NT2/D1 (cell line): ENCODE measurements at places on chromosomes 16 and 17.

DNA sequence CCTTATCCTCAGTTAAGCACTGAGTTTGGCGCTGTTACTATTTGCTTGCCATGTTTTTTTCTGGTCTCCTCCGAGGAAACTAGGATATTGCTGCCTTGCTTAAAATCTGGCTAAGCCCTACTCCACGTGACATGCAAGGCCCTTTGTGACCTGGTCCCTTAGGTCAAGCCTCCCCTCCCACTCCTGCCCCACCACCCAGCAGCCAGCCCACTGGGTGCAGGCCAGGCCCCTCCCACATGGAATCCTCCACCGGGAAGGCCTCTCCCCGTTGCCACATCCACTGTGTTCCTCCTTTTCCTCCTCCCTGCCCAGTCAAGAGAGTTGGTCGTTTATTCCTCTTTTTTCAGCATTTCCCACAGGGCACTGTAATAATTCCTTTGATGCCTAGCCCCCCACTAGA is 16.2 kb downstream of the PSMD3 start:
- no peak for DNase-seq

DNA sequence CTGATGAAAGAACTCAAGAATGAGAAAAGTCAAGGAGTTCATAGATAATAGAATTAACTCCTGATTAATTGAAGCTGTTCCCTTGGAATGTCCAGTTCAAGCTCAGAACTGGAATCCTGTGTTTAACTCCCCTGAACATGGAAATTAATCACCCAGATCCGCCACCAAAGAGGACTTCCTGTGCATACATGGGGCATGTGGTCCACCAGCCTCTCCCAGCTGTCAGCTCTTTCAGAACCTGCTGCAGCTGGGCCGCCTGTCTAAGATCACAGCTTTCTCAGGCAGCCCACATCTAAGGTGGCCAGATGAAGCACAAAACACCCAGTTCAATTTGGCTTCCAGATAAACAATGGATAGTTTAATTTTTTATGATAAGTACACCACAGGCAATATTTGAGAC is 203.7 kb upstream of the COX10 start:
- no peak for DNase-seq

- DNase-seq: no peak
Measured at GRCh38 chr17:74156878-74157277, 46.6 kb upstream of the RPL38 start.

- DNase-seq: no peak
Measured at GRCh38 chr16:67013823-67014633, 14.9 kb upstream of the CBFB start.

DNA sequence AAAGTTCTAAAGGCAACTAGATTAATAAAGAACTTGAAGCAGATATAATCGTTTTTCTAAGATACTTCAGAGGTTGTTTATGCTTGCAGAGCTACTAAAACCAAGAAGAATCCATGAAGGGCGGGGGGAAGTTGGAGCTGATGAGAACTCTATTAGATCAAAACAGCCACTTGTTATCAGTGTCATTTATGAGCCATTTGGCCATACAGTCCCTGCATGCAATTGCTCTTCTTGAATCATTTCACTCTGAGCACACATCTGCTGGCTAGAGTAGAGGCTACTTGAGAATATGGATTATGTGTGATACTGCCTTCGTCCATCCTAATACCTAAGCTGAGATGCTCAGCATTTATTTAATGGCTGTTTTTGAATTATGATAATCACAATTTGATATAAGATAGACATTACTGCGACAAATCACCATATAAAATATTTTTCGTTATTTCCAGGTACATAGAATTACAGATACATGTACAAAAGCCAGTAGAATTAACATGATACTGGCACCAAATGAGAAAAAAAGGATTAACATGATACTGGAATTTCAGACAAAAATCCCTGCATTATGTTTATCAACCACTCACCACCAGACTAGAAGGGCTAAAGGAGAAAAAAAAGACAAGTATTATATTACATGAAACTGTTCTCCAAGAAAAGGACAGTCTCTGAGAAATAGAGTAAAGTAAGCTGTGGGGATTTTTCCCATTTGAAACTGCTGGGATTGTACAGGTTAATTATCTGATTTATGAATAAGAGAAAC is 64.5 kb downstream of the TEX2 start:
- no peak for DNase-seq

DNA sequence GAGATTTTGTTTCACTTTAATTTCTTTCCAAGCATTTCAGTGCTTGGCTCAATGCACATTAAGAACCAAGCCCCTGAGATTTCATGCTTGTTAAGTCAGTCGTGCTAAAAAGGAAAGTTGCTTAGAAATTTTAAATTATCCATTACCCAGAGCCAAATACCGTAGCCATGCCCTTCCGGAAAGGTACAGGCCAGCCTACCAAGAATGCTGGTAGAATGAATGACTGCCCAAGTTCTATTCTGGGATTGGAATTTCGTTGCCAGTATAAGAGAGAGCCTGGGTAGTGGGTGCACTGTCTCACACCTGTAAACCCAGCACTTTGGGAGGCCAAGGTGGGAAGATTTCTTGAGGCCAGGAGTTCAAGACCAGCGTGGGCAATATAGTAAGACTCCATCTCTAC is 194.0 kb downstream of the KATNIP start:
- no peak for DNase-seq

- DNase-seq: no peak
Measured at GRCh38 chr16:84842516-84843148, 22.8 kb downstream of the CRISPLD2 start.

- no peak for DNase-seq
Measured at GRCh38 chr17:82228842-82229697, at the start of gene SLC16A3. TSS of gene SLC16A3 (plus strand) at chr17:82229042. CDS start at chr17:82236009, 6,967 bp downstream.

GRCh38 chr17:60664022-60664421 is 13.6 kb upstream of the BCAS3 start:
- no peak for DNase-seq

DNA sequence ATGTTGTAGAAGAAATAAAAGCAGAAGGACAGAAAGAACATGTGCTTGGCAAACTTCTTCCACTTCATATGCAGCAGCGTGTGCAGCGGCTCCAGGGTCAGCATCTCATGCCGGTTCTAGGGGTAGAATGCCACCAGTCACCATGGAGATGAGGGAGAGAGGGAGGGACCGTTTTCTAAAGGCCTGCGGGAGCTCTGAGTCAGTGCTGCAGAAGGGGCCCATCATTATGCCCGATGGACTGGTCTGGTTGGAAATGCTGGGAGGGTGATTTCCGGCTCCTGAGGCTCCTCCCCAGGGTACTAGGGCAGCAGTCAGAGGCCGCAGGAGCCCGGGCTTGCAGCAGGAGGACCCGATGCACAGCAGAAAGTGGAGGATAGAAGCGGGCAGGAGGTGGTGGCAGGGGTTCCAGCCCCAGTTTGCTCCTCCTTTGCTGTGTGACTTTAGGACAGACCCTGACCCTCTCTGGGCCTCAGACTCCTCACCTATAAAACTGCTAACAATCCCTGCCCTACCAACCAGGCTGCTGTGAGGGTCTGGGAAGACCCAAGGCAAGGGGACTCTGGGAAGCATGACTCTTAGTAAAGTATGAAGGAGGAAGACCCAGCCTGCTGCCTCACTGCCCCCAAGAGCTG is 28.6 kb downstream of the TRPV3 start:
- DNase-seq: no peak

GRCh38 chr17:31411707-31412285 is 20.3 kb downstream of the RAB11FIP4 start:
- no peak for DNase-seq

DNA sequence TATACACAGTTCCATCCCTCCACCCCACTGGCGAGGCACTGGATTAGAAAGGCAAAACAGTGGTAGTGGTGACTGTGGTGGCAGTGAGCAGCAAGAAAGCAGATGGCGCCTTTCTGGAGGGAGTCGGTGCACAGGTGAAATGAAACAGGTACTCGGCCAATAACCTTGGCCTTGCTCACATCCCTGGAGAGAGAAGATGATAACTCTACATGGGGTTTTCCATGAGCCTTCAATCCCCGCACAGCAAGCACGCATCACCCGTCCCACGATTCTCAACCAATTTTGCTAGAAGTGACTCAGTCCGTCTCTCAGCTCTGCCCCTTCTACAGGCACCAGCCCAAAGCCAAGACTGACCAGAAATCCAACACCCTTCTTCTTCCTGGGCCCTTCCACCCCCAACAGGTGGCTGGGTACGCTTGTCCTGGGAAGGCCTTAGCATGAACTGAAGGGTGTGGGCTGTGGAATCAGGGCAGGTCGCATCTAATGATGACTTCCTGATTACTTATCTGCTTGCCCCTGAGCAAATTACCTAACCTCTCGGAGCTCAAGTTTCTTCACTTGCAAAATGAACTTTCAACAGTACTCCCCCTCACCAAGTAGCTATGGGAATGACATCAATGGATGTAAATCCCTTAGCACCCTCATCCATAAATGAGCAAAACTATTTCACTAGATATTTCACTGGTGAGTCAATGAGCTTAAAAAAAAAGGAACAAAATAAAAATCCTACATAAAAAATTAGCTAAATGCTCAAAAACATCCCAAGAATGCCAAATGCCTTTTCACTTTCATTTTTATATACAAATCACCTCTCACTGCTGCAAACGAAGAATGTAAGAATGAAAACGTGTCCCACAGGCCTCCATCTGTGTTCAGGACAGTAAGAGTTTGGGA is 18.0 kb downstream of the XPO6 start:
- no peak for DNase-seq

DNA sequence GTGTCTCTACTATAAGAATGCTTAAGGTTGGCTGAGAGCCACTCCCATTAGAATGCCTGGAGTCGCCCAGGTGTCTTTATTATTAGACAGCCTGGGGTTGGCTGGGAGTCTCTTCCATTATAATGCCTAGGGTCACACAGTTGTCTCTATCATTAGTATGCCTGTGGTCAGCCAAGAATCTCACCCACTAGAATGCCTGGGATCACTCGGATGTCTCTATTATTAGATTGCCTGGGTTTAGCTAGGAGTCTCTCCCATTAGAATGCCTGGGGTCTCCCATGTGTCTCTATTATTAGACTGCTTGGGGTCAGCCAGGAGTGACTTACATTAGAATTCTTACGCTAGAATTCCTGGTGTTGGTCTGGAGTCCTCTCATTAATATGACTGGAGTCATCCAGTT is 2255.3 kb downstream of the TP53TG3F start:
- no peak for DNase-seq

DNA sequence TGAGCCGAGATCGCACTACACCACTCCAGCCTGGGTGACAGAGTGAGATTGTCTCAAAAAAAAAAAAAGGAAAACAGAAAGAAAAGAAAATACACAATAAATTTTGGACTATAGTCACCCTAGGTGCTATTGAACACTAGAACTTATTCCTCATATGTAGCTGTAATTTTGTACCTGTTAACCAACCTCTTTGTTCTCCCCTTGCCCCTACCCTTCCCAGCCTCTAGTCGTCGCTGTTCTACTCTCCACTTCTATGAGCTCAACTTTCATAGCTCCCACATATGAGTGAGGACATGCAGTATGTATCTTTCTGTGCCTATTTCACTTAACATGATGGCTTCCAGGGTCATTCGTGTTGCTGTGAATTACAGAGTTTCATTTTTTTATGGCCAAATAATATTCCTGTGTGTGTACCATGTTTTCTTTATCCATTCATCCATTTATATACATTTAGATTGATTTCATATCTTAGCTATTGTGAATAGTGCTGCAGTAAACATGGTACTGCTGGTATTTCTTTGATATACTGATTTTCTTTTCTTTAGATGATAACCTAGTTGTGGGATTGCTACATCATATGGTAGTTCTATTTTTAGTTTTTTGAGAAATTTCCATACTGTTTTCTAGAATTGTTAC is 28.3 kb downstream of the VPS35L start:
- peak; percentile 25 for DNase-seq

- no peak for DNase-seq
Measured at GRCh38 chr17:58215685-58216084, 3.4 kb downstream of the MKS1 start.

- DNase-seq: no peak
Measured at GRCh38 chr16:48555597-48556242, 54.3 kb downstream of the N4BP1 start.

- no peak for DNase-seq
Measured at GRCh38 chr16:82881516-82881915, 254.7 kb downstream of the CDH13 start.

GRCh38 chr17:50871898-50872297 is 5.7 kb upstream of the TOB1 start:
- no peak for DNase-seq

DNA sequence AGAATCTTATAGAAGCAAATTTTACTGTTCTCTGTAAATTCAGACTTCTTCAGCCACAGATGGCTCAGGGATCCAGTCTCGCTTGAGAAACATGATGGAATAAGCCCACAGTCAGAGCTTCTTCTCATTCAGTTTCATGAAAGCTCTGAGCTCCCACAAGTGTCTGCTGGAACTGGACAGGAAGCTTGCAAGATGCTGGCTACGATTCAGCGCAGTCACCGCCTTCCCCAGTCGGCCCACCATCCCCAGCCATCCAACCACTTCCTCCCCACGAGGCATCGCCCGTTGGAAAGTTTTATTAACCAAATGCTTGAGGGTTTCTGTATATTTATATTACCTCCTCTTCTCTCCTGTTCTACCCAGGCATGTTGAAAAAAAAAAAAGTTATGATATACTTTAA is 171.7 kb downstream of the ZFHX3 start:
- DNase-seq: no peak

GRCh38 chr17:78231991-78232858 is 794 bp downstream of the TMEM235 start:
- DNase-seq: no peak

DNA sequence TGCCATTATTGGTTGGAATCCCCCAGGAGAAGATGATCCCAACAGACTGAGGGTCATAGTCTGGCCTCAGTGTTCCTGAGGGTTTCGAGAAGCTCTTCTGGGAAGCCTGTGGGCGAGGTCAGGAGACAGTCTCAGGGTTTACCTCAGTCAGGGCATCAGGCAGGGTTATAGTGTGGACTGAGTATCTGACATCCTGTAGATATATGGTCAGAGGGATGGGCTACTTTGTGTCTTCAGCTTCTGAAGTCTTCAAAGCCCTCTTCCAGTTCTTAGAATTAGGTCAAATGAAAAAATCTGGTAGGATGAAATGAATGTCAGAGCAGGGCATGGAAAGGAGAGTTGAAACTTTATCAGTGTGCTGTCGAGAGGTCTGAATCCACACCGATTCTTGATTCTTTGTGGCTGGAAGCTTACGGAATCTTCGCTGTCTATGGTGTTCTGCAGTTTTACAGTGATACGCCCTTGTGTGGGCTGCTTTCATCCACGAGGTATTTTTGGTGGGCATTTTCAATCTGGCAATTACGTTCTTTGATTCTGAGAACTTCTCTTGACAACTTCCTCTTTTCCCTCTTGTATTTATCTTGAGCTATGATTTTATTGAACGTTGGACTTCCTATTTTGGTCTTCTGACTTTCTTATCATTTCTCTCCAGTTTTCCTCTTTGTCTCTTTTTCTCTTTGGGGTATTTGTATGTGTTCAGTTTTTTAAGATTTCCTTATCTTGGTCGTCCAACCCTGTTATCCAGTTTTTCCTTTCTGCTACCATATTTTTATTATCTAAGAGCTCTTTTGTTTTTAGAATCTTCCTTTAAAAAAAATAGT is 30.4 kb downstream of the BPTF start:
- no peak for DNase-seq

GRCh38 chr17:177155-177554 is 4.3 kb downstream of the DOC2B start:
- no peak for DNase-seq
